ENCODE measurements at places on chromosomes 6 and 20.

DNA sequence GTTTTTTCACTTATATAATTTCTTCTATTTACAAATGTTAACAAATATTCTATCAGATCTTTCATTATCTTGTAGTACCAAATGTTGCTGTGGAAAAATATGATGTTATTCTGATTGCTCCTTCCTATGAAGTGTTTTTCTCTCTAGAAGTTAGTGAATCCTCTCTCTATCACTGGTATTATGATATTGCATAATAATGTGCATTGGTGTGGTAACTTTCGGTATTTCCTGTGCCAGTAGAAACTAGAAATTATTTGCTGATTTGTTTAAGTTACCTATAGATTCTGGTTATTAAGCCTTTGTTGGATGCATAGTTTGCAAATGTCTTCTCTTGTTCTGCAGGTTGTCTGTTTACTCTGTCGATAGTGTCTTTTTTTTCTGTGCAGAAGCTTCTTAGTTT lies 342.5 kb downstream of the CENPW start:
- no peak for DNase-seq

GRCh38 chr20:35314816-35315631 lies 22.8 kb upstream of the FAM83C start:
- no peak for DNase-seq

GRCh38 chr6:56527934-56528333 lies 114.8 kb downstream of the DST start:
- no peak for DNase-seq

GRCh38 chr6:146177785-146178184 lies 148.9 kb downstream of the GRM1 start:
- DNase-seq: no peak

- DNase-seq: peak; percentile 53
Observed at GRCh38 chr6:14544666-14545065, 427.1 kb downstream of the CD83 start.

- no peak for DNase-seq
Observed at GRCh38 chr20:46931699-46932098, 37.1 kb downstream of the EYA2 start.

GRCh38 chr20:56518721-56519398 lies 5.7 kb upstream of the FAM209A start:
- DNase-seq: no peak

GRCh38 chr6:20850686-20851416 lies 316.6 kb downstream of the CDKAL1 start:
- no peak for DNase-seq

- DNase-seq: no peak
Observed at GRCh38 chr6:113980937-113981554, 10.1 kb upstream of the HDAC2 start.

DNA sequence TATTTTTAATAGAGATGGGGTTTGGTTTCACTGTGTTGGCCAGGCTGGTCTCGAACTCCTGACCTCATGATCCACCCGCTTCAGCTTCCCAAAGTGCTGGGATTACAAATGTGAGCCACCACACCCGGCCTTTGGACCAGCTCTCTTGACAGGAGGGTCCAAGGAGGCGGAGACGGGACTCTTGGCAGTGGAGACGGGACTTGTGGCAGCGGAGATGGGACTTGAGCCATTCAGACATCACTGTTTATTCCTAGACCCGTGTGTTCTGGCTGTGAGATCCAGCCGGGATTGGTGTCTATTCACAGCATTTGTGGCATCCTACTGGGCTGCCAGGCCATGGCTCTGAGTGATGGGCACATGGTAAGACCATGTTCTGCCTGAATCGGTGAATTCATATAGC lies 25.6 kb downstream of the PRPF6 start:
- DNase-seq: no peak

DNA sequence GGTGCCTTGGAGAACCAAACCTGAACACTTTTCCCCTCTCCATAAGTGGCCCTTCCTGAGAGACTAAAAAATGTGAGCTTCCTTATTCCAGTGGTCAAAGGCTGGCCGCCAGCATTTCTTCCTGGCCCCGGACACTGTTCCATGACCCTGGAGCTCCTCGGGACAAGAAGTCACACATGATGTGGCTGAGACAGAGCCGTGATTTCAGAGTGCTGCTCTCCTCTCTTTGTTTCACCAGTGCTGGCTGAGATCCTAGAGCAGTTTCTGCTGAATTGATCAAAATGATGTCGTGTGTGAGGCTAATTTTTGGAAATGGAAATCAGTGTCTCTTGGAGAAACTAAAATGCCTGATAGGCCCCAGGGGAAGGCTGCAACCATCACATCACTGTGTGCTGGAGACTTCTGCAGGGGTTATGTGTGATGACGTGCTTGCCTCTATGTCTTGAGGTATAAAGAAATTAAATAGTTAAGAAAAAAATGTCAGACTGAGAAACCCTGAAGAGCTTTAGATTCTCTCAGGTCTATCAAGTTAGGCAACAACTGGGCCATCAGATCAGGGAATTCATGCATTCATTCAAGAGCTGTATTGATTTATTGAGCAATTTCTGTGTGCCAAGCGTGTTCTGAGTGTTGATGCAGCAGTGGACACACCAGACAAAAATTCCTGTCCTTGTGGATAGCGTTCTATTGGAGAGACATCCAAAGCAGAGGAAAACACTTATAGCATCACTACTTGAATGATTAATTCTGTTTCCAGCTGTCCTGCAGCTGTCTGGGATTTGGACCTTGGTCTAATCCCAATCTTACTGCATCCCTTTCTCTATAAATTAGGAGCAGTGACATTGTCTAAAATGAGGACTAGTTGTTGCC lies 72.7 kb upstream of the CCN6 start:
- DNase-seq: no peak

DNA sequence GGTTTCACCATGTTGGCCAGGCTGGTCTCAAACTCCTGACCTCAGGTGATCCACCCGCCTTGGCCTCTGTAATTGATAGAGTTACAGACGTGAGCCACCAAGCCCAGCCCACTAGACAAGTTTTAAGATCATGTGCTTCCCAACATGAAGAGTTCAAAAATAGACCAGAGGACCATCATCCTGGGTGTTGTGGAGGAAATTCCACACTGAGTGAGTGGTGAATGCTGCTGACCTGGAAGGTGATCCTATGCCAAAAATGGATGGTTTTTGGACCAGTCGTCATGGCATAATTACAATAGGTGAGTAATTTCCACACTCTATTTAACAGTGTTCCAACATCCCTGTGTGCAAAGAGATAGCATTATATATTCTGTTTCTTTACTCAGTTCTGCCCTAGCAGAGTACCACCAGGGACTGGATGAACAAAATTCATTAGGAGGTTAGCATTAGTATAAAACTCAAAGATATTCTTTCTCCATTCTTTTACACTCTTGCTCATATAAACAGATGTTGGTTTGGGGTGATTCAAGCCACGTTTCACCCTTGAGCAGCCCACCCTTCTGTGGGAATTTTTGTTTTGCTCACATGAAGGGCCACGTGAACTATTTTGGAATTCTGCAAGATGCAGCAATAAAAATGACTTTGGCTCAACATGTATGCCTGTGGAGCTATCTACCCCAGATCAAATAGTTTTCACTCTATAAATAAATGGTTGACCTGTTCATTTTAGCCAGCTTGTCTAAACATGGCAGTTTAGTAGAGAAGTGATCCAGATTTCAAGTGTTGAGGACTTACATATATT lies 206.2 kb upstream of the TCF21 start:
- no peak for DNase-seq

DNA sequence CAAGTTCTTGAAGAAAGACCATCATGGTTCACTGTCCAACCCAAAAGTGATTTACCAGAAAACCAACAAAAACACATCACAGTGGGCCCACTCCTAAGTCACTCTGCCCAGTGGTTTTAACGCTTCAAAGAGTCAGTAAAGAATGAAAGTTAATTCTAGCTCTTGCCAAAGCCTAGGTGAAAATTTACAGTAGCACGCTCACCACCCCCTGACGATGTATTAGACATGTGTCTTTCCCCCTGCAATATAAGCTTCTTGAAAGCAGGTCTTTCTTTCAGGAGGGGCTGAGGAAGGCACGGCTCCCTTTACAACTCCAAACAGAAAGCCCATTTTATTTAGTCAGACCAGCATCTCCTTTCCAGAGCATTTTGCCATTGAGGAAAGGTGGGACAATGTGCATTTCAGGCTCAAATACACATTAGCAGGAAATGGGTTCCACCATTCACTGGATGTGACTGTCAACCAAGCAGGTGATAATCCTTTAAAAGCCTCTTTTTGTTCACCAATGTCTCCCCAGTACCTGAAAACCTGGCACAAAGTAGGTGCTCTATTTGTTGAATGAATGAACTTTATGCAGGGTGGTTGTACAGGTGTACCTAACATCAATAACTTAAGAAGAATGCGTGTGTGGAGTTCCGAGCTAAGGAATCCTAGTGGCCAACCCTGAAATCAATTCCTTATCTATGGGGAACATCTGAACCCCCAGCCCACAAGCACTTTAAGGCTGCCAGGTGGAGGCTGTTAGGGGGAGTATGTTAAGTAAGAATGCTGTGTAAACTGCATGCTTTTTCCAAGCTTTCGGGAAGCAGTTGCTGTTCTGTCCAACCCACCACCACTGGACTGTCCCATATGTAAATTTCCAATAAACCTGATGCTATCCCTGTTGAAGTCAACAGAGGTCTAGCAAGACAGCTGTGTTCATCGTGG lies 11.4 kb downstream of the EZR start:
- no peak for DNase-seq

DNA sequence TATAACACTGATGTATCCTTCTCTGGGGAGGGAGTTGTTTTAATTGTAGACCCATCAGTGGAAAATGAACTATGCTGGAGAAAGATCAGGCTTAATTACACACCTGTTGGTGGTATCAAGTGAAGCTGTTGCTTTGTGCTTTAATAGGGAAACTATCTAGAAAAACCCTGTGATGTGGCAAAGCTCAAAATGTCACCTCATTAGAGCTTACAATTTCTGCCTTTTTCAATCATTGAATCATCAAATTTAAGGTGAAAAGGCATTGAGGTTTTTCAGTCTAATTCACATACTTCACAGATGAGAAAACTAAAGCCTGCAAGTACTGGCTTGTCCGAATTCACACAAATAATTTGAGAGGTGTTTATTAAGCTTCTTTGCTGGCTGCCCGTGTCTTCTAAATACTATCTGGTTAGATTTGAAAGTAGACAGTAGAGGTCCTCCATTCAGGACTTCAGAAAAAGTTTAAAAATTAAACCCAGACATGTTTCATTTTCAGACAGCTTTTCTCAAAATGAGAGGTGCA lies 143.3 kb upstream of the MAP3K7 start:
- no peak for DNase-seq

DNA sequence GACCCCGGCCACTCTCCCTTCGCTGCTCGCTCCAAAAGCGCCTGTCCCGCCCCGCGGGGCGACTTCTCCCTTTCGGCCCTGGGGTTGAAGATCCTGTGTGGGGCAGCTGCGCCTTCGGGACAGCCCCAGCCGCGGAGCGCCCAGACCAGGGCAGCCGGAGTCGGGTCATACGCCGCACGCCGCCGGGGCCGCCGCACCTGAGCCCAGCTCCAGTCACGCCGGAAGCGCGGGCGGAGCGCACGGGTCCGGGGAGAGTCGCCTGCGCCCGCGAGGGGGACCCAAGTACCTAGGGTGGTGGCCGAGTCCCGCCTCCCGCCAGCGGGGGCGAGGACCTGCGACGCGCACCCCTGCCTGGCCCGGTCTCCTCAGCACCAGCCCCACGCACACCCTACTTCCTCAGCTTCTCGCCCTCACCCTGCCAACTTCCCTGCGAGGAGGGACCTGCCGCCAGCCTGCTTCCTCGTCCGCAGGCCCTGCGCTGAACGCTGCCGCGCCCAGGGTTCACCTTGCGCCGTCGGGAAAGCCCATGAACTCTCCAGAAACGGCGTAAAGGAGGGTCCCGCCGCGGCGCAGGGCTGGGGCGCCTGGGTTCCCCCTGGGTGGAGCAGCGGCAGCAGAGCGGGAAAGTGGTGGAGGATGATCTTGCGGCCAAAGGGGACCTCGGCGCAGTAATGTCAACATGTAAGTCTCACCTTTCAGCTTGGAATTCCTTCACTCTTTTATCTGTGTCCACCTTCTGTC lies at the start of gene ADGRG6:
ADGRG6 (plus strand) TSS at position 357 of the 741 bp plus-strand sequence; CDS start at position 680, 323 bp downstream.
- no peak for DNase-seq

DNA sequence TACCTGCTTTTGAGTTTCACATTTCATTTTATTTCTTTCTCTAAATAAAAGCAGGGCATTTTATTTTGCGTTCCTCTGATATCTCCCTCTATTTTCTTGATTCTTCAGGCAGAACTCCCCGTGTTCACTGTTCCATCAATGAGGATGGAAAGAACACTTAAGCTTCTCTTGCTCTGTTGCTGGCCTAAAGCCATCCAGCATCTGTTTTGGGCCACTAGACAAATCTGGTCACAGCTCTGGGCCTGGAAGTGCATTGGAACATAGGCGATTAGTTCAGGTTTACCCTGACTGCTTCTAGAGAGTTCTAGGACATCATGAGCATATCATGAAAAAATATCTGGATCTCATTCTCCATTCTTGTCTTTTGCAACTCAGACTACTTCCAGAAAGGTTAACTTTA lies 611.2 kb downstream of the UTRN start:
- DNase-seq: no peak

- no peak for DNase-seq
Observed at GRCh38 chr20:58071991-58072390, 156.5 kb downstream of the ANKRD60 start.

DNA sequence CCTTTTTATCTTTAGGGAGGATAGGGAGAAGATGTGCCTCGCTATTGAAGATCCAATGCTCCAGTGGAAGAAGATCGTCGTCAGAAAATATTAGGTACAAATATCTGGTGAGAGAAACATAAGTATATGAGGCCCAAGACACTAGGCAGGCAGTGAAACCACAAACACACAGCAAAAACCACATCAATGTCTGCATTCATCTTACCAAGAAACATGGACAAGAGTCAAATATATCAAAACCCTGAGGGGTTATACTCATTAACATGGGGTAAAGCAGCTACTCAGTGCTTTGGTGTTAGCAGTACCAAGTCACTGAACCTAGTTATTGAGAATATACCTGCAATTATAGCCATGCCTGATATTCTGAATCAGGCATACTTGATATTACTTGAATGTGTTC lies 101.4 kb upstream of the FAM184A start:
- DNase-seq: no peak

DNA sequence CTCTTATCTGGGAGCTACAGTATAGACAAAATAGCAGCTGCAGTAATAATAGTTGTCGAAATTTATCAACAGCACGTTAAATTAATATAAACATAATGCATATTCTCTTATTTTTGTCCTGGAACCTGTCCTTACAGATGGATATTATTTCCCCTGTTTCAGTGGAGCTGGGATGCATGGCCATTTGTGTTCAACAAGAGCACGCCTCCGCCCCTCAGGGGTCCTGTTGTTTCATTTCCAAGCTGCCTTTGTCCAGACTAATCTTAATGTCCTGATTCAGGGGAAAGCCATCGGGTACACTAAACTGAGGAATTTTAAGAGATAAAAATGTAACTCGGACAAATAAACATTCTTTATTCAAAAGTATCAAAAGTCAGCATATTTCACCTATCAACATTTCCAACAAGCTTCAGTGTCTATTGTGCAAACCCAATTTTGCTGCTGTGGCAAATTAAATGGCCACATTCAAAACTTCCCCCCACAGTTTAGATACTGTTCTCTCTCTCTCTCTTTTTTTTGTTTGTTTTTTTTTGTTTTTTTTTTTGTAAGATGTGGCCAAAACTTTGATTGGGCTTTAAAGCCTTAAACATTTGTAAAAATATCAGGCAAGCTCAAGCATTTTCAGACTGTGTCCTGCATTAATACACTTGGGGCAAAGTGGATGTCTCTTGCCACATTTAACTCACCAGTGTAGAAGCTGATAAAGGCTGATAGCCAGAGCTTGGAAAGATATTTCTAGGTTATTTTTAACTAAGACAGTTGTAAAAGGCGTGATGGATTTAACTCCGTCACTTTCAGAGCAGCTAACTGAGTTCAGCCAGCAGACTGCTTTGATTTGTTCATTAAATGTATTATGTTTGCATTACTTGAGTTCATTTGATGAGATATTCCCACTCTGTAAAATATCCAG lies 112.5 kb upstream of the QKI start:
- no peak for DNase-seq
